GM12878 (cell line): ENCODE measurements at places on chromosomes 12 and 14. TPM values are rescaled to one million over a fixed set of nuclear protein-coding genes. Genes with fewer than 3 reads are reported as not detected.

SLC6A12 gene
- total RNA-seq: not detected in 2 replicates

ALDH1L2 gene
- 12.0 and 13.2 TPM in 2 replicates for total RNA-seq

GLT8D2 gene
- total RNA-seq: 0.13 and 0.41 TPM in 2 replicates

WIF1 gene
- total RNA-seq: not detected in 2 replicates

CIROP gene
- not detected in 2 replicates for total RNA-seq

DIO3 gene
- not detected in 2 replicates for total RNA-seq

CRIP1 gene
- 177 and 188 TPM in 2 replicates for total RNA-seq

TAS2R31 gene
- total RNA-seq: 2.7 and 2.9 TPM in 2 replicates

LRFN5 gene
- 0.05 TPM in 1 of 2 replicates, not detected in the other for total RNA-seq

METTL17 gene
- 78.1 and 85.3 TPM in 2 replicates for total RNA-seq

FOXA1 gene
- total RNA-seq: 0.18 and 0.61 TPM in 2 replicates

FGF6 gene
- total RNA-seq: not detected in 2 replicates

DLK1 gene
- 0.85 and 0.87 TPM in 2 replicates for total RNA-seq

GDF3 gene
- total RNA-seq: not detected in 2 replicates

ACOT6 gene
- not detected in 2 replicates for total RNA-seq

BLTP3B gene
- 15.6 and 18.5 TPM in 2 replicates for total RNA-seq

NEMP1 gene
- 20.7 and 20.8 TPM in 2 replicates for total RNA-seq

RNASE3 gene
- total RNA-seq: not detected in 2 replicates

CARMIL3 gene
- 0.26 and 0.72 TPM in 2 replicates for total RNA-seq

CCDC38 gene
- 0.08 TPM in 1 of 2 replicates, not detected in the other for total RNA-seq

TNS2 gene
- 0.66 and 0.72 TPM in 2 replicates for total RNA-seq

TBC1D30 gene
- total RNA-seq: 15.8 and 16.1 TPM in 2 replicates

ZNF605 gene
- 3.6 and 3.8 TPM in 2 replicates for total RNA-seq

MORN3 gene
- total RNA-seq: 0.15 and 0.19 TPM in 2 replicates

ZNF891 gene
- 0.74 and 0.90 TPM in 2 replicates for total RNA-seq

SLC38A6 gene
- total RNA-seq: 3.6 and 4.5 TPM in 2 replicates

GDF11 gene
- total RNA-seq: 15.2 and 15.4 TPM in 2 replicates

KCNH5 gene
- not detected in 2 replicates for total RNA-seq

ETNK1 gene
- 55.6 and 69.4 TPM in 2 replicates for total RNA-seq

IL23A gene
- 4.3 and 4.7 TPM in 2 replicates for total RNA-seq

RTL1 gene
- not detected in 2 replicates for total RNA-seq

RERGL gene
- total RNA-seq: 0.29 TPM in 1 of 2 replicates, not detected in the other

PIK3C2G gene
- total RNA-seq: not detected in 2 replicates

SLC39A5 gene
- total RNA-seq: 0.29 and 0.56 TPM in 2 replicates

B4GALNT3 gene
- 3.1 and 3.8 TPM in 2 replicates for total RNA-seq

PRB3 gene
- total RNA-seq: not detected in 2 replicates

ACRBP gene
- total RNA-seq: 1.4 and 1.8 TPM in 2 replicates
